PC-3 (cell line): ENCODE measurements at places on chromosomes 6 and 20. TPM values are rescaled to one million over a fixed set of nuclear protein-coding genes. Genes with fewer than 3 reads are reported as not detected.

DNA sequence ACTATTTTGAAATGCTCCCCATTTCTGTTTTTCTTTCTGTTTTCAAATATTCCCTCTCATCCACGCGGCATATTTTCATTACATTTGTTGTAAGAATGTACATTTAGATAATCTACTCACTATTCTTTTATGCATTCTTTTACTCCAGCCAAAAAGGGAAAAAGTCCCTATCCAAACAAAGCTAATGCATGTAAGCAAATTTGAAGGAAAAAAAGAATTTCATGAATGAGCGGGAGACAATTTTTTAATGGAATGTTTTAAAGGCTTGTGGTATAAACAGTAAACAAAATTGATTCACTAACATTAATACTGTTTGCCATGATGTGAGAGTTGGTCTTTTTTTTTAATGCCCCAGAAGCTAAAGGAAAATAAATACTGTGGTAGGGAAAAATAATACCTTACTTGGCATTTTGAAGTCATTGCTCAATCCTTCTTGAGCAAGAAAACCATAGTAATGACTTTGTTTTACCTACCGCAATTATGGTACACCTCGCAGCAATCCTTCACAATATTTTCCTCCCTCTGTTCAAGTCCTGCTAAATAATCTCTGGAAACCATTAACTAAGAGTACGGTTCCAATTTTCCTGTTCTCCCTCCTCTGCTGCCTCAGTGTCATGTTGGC is 79.0 kb downstream of the BACH2 start:
- no peaks in the 10 kb centered on the region for H3K27me3 ChIP-seq
- no peak for DNase-seq
- peak overlapping the region; percentile 52 for H3K4me3 ChIP-seq
- peaks cover 62% of the 10 kb centered on the region for H3K4me1 ChIP-seq

GRCh38 chr20:61251529-61252393 is at the start of gene CDH4:
Gene CDH4, plus strand, starts transcription at chr20:61252261.
- H3K27ac ChIP-seq = no peak within 1 kb of the TSS
- H3K36me3 ChIP-seq = no peaks in the 10 kb centered on the region
- H3K4me3 ChIP-seq = no peak within 1 kb of the TSS
- DNase-seq = no peak
- peaks cover 40% of the 10 kb centered on the region for H3K27me3 ChIP-seq
- H3K4me1 ChIP-seq = no peaks in the 10 kb centered on the region

- H3K27me3 ChIP-seq = no peaks in the 10 kb centered on the region
- H3K27ac ChIP-seq = no peak overlapping the region
- no peak for DNase-seq
- H3K4me3 ChIP-seq = peak overlapping the region; percentile 88
- H3K4me1 ChIP-seq = no peaks in the 10 kb centered on the region
Measured at GRCh38 chr6:144065213-144065660, 30.1 kb downstream of the SF3B5 start.

GRCh38 chr6:130834482-130835251 is 7.5 kb downstream of the SMLR1 start:
- H3K36me3 ChIP-seq = no peaks in the 10 kb centered on the region
- DNase-seq = no peak
- H3K4me3 ChIP-seq = no peak overlapping the region
- no peak overlapping the region for H3K27ac ChIP-seq

- H3K36me3 ChIP-seq = peaks cover 8% of the 10 kb centered on the region
- DNase-seq = no peak
- no peak overlapping the region for H3K4me3 ChIP-seq
- no peaks in the 10 kb centered on the region for H3K27me3 ChIP-seq
Measured at GRCh38 chr20:45878076-45878761, 2.8 kb upstream of the ZSWIM1 start.

- no peak overlapping the region for H3K27ac ChIP-seq
- no peak overlapping the region for H3K4me3 ChIP-seq
- H3K36me3 ChIP-seq = no peaks in the 10 kb centered on the region
- DNase-seq = no peak
- no peaks in the 10 kb centered on the region for H3K27me3 ChIP-seq
Measured at GRCh38 chr6:105894556-105894955, 191.6 kb upstream of the PRDM1 start.

- no peak overlapping the region for H3K4me3 ChIP-seq
- H3K27me3 ChIP-seq = no peaks in the 10 kb centered on the region
- peaks cover 30% of the 10 kb centered on the region for H3K4me1 ChIP-seq
- H3K36me3 ChIP-seq = peaks cover 21% of the 10 kb centered on the region; the same call in 1 of the 2 replicates
Measured at GRCh38 chr20:38932457-38933120, 6.4 kb downstream of the FAM83D start.

DNA sequence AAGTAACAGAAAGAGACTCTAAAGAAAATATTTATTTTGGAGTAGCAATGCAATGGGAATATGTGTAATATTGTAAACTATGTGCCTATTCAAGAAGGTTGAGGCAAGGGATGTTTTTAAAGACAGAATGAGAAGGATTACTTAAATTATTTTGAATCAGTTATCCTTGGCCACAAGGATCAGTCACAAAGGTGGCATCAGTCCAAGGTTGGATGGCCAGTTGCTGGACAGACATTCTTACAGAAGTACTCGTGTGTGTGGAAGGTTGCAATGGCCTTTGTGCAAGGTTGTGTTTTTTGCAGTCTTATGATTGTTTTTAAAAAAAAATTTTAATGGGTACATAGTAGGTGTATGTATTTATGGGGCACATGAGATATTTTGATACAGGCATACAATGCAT is 2.0 kb downstream of the QRSL1 start:
- H3K27me3 ChIP-seq = no peaks in the 10 kb centered on the region
- H3K27ac ChIP-seq = no peak overlapping the region
- peaks cover 3% of the 10 kb centered on the region for H3K4me1 ChIP-seq
- no peak overlapping the region for H3K4me3 ChIP-seq
- DNase-seq = peak; percentile 34

DNA sequence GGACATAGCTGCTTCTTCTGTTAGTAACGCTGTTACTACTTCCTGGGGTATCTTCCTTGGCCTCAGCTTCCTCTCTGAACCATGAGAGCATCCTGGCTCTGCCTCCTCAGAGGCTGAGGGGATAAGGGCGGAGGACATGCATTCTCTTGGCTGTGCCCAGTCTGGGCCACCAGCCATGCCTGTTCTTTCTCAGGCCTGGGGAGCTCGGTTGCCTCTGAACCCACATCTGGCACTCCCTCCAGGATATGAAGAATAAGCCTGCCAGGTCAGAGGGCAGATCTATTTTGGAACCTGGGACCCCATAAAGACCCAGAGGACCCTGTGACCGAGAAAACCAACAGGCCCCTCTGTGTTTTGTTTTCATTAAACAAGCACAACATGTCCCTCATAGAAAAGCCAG is 6.6 kb upstream of the ANGPT4 start:
- peaks cover 42% of the 10 kb centered on the region for H3K27me3 ChIP-seq
- no peaks in the 10 kb centered on the region for H3K36me3 ChIP-seq
- H3K27ac ChIP-seq = no peak overlapping the region
- H3K4me1 ChIP-seq = no peaks in the 10 kb centered on the region
- no peak for DNase-seq
- H3K4me3 ChIP-seq = no peak overlapping the region

- no peak for DNase-seq
- no peak overlapping the region for H3K4me3 ChIP-seq
- no peaks in the 10 kb centered on the region for H3K36me3 ChIP-seq
- no peaks in the 10 kb centered on the region for H3K27me3 ChIP-seq
Measured at GRCh38 chr6:136640132-136640915, 90.1 kb upstream of the MAP7 start.

DNA sequence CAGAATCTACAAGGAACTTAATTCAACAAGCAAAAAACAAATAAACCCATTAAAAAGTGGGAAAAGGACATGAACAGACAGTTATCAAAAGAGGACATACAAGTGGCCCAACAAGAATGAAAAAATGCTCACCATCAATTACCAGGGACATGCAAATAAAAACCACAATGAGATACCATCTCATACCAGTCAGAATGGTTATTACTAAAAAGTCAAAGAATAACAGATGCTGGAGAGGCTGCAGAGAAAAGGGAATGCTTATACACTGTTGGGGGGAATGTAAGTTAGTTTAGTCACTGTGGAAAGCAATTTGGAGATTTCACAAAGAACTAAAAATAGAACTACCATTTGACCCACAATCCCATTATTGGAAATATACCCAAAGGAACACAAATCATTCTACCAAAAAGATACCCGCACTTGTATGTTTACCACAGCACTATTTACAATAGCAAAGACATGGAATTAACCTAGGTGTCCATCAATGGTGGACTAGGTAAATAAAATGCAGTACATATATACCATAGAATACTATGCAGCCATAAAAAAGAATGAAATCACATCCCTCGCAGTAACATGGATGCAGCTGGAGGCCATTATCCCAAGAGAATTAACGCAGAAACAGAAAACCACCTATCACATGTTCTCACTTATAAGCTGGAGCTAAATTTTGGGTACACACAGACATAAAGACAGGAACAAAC is 48.4 kb downstream of the RNGTT start:
- DNase-seq = no peak
- no peak overlapping the region for H3K4me3 ChIP-seq
- no peak overlapping the region for H3K27ac ChIP-seq
- no peaks in the 10 kb centered on the region for H3K4me1 ChIP-seq
- no peaks in the 10 kb centered on the region for H3K27me3 ChIP-seq

DNA sequence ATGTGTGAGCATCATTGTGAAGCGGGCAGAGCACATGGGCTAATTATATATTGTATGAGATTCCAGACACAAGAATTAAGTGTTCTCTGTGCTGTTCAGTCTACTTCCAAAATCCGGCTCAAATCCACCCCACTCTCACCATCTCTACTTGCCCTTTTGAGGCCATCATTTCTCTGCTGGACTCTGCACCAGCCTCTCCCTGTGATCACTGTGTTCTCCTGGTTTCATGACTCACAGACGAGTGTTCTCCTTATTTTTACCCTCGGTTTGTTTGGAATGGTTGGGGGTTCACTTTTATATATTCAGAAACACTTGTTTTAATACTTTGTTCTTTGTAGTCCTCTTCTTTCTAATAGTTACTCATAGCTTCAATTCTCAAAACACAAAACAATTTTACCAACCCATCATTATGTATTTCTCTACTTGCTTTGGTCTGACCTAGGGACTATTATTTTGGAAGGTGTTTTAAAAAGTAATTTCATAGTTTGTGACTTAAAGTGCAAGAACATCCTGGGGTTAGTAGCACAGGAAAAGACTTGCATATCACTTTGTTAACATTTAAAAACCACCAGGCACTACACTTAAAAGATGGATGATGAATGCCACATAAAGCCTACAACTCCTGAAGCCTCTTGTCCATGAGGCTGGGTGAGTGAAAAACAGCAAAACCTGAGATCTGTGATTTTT is 82.7 kb downstream of the UST start:
- no peaks in the 10 kb centered on the region for H3K36me3 ChIP-seq
- DNase-seq = peak; percentile 7
- peaks cover 27% of the 10 kb centered on the region for H3K4me1 ChIP-seq
- no peak overlapping the region for H3K27ac ChIP-seq

Gene NMBR
- total RNA-seq = not detected in 2 replicates

Gene STMND1
- total RNA-seq = not detected in 2 replicates
